ENCODE measurements at places on chromosomes 5 and 9. TPM values are rescaled to one million over a fixed set of nuclear protein-coding genes. Genes with fewer than 3 reads are reported as not detected.
A peak's percentile ranks its signal among the peaks of the same experiment; 100 is the strongest.

DNA sequence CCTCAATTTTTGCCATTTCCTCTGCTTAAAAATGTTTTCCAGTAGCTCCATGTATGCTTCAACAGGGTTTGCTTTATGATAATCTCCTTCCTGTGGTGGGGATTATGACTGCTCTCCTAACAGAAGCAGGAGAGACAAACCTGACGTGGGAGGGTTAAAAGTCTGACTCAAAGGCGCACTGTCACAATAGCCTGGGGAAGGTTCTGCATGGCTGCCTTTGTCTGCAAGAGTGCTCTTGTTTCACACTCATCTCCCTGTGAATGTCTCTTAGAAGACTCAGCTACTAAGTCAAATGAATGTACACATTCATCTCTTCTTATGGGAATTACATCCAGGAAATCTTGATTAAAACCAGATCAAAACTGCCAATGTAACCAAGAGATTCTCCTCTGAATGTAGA, 90.9 kb upstream of the MTAP start:
- no peak for DNase-seq

DNA sequence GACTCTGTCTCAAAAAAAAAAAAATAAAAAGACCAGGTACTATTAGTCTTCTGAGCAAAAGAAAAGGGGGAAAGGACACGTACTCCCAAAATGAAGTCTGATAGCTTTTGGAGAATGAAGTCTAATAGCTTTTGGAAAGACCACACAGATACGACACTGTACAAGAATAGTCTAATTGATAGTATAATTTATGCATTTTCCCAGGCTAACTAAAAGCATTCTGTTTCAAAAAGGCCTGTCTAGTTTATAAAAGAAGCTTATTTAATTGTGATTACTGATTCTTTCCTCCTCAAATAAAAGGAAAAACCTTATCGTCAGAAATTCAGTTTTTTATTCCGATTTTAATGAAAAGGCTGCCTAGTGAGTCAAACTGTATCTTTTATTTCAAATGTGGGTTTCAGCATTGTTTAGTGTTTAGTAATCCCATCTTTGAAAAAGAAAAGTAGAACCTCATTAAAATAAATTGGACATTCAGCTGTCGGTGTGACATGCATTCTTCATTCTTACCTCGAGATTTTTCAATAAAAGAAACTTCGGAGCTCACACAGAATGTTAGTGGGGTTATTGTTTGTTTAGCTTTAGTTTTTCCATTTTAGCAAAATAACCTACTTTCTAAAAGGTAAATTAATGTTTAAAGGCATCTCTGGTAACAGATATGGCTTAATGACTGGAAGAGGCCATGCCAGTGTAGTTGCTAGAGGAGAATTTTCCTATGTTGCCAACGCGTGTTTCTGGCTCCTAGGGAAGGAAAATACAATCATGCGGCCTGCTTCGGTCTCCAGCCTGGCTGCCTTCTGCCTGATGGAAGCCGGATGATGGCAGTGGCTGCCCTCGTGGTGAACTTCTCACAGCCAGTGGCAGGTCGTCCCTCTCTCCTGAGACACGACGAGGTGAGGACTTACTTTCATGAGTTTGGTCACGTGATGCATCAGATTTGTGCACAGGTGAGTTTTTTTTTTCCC, 70.0 kb downstream of the NLN start:
- DNase-seq = no peak

DNA sequence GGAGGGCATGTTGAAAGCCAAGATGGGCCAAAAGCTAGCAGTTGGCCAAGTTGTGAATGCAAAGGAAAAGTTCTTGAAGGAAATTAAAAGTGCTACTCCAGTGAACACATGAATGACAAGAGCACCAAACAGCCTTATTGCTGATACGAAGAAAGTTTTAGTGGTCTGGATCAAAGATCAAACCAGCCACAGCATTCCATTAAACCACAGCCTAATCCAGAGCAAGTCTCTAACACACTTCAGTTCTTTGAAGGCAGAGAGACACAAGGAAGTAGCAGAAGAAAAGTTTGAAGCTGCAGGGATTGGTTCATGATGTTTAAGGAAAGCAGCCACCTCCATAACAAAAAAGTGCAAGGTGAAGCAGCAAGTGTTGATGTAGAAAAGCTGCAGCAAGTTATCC, 71.6 kb downstream of the ERCC6L2 start:
- DNase-seq = no peak

DNA sequence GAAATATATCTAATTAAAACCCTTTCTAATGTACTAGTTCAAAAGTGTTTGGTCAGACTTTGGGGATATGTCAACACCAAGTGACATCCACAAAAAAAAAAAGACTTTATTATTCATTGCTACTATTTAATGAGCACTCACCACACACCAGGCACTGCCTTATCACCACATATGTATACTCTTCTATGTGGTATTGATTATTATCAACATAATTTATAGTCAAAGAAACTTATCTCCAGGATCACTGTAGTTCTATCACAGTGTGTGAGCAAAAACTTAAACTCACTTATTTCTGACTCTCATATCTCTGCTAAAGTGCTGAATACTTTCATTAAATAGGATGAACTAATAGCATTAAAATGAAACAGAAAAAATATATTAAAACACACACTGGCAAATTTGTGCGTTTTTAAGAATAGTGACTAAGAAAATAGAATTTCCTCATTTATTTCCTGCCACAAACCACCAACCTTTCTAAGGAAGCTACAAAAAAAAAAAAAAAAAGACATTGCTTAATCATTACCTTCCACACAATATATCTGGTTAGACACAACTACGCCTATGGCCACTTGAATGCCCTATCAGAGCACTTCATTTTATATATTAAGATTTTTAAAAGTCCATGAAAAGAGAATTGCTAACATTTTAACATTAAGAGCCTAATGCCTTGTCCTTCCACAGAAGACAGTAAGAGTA, 12.8 kb downstream of the SLCO4C1 start:
- DNase-seq = no peak

GRCh38 chr5:128538250-128539037, 399 bp upstream of the FBN2 start:
- peak; percentile 63 for DNase-seq

DNA sequence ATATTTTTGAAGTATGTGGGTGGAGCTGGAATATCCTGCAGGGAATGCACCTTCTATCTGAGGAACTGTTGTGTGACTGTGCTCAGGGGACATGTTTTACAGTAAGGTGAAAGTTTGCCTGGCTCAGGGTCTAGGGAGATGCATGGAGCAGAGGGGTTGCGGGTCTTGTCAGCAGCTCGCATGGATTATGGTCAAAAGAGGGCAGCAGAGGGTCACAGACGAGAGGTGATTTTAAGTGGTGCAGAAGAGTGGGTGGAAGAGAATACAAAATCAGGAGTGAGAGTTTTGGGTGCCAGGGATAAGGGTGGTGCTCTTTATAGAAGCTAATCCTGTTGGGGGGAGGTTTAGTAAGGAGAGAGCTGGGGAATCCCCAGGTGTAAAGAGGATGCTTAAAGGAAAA, 53.5 kb upstream of the GRIN3A start:
- DNase-seq = peak; percentile 82

GRCh38 chr9:93340091-93340490, 111.4 kb upstream of the FAM120A start:
- no peak for DNase-seq

DNA sequence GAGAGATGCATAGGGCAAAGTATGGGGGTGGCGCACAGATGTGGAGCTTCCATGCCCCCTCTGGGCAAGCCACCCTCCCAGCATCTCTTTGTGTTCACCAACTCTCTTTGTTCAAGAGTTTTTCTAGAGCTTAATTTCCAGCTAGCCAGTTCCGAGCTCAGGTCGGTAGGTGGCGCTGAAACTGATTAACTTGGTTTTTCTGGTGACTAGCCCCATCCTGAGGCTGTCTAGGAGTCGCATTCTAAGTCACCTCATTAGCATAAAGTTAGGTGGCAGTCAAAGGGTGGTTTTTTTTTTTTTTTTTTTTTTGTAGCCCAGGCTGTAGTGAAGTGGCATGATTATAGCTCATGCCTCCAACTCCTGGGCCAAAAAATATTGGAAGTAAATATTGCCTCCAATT, 476.4 kb downstream of the KDM4C start:
- no peak for DNase-seq

CYLC2 gene
- not detected for total RNA-seq

GRCh38 chr9:134980991-134981390, 63.3 kb upstream of the FCN1 start:
- DNase-seq = no peak

DNA sequence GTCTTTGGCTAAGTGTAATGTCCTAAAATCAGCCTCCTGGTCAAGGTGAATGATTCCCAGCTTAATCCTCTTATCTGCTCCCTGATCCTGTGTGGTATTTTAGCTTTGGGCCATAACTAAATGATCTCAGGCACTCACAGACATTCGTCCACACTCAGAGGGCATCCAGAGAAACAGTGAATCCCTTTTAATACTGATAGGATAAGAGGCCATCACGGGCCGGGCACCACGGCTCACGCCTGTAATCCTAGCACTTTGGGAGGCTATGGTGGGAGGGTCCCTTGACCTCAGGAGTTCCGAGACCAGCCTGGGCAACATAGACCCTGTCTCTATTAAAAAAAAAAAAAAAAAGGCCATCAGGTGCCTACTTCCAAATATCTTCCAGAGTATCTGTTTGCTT, 6.3 kb downstream of the PDCL start:
- DNase-seq = no peak

DNA sequence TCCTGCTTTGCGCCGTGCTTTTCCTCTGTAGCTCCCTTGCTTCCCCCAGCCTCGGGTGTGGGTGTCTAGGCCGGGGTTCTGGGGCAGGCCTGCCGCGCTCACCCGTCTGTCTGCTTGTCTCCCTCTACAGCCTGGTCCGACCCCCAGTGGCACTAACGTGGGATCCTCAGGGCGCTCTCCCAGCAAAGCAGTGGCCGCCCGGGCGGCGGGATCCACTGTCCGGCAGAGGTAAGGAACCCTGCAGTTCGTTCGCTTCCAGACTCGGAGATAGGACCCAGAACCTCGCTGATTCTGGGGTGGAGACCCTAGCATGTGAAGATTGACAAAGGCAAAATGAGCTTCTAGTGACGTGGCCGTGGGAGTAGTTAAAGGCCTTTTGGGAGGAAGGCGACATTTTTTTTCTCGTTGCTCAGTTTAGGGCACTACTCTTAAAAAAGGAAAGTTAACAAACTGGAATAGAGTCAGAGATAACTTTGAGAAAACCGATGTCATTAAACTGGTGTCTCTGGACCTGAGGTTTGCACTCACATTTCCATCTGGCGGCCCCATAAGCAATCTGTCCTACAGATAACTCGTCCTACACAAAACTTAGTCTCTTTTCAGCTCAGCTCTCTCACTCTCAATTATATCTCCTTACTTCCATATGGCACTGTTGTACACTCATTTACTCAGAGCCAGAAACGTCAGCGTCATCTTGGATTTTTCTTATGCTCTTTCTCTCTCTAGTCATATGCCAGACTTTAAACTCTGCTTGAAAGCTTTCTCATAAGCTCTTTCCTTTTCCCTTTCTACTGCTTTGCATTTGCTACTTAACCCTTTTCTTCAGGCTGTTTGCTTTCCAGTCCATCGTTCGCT, 561 bp downstream of the SEC61B start:
- no peak for DNase-seq

GRCh38 chr5:163807781-163808180, 302.4 kb downstream of the MAT2B start:
- DNase-seq = no peak

GRCh38 chr5:118646917-118647316, 341.4 kb downstream of the DTWD2 start:
- DNase-seq = no peak

AQP7 gene
- 9.2 TPM for total RNA-seq

DNA sequence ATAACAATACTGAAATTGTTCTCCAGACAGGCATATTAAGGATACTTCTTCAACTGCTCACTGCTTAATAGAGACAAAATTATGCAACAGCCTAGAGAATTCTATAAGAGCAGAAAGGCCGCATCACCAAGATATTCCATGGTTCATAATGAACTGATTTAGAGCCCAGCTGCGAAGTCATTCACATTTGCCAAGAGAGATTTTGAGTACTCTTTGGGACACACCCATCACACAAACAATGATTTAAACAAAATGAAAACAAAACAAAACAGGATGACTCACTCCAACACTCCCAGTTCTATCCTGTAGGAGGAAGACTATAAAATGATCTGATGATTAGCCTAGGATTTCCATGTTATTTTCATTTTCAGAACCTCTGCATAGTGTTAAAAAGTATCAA, 145.7 kb upstream of the GNA14 start:
- no peak for DNase-seq

DNA sequence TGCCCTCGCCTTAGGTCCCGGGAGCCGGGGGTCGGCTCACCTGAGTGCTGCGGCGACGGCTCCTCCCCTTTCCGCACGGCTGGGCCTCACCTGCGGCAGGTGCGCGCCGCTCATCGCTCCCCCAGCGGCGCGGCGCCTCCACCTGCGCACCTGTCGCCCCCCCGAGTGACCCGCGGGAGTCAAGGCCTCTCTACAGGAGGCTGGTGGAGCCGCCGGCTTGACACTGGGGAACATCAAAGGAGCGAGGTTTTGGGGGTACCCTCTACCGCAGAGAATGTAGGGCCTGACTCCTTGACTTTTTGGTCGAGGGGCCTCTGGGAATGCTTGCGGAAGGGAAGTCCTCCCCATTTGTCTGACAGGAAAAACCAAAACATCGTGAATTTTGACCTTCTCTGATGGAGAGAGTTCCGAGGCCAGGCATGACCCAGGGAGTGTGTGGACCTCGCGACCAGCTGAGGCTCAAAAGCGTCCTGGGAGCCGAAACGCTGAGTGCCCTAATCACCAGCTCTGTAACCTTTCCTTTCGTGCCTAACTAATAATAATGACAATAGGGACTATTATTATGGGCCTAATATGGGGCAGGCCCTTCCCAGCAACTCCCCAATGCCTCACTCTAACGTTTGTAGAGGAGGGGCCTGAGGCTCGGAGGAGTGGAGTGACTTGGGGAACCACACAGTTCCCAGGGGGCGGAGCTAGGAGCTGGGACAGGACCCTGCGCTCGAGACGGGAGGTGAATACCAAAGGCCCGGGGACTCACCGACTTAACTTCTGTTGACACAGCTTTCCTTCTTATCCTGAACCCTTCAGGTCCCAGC, 714 bp upstream of the IER5L start:
- DNase-seq = no peak

DNA sequence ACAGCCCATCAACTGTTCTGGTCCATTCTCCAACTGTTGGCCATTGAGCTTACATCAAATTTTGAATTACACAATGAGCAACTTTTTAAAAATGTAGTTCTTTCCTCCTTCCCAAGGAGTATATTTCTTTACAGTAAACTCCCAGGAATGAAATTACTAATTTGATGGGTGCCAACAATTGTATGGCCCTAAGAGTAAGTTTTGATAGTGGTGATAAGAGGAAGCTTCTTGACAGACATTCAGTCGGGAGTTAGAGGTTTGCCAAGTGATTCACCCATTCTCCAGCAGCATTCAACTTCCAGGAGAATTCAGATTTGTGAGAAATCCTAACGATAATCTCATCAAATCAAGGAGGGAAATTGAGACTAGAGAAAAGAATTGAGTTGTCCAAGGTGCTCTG, 579.9 kb downstream of the ACTL7B start:
- DNase-seq = no peak

GRCh38 chr5:149018909-149019443, 43.9 kb downstream of the SH3TC2 start:
- no peak for DNase-seq

GRCh38 chr9:10785255-10785654, 172.5 kb upstream of the PTPRD start:
- no peak for DNase-seq
